ENCODE measurements at places on chromosomes 2 and 18.

GRCh38 chr2:176076796-176077195, 7.0 kb downstream of the EVX2 start:
- DNase-seq, result no peak

DNA sequence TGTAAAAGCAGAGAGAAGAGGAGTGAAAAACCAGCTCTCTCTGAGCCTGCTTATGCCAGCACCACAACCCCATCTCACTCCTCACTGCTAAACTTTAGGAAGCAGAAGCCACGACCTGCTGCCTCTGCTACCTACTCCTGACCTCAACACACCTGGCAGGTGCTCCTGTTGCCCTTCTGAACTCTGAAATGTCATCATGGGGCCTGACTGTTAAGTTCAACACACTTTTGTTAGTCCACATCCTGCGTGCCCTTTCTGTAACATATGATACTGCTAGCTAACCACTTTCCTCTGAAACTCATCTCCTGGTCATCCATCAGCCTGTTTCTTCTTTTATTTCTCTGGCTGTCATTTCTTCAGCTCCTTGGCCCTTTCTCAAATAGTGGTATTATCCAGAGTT, 118.1 kb downstream of the EPB41L3 start:
- no peak for DNase-seq

DNA sequence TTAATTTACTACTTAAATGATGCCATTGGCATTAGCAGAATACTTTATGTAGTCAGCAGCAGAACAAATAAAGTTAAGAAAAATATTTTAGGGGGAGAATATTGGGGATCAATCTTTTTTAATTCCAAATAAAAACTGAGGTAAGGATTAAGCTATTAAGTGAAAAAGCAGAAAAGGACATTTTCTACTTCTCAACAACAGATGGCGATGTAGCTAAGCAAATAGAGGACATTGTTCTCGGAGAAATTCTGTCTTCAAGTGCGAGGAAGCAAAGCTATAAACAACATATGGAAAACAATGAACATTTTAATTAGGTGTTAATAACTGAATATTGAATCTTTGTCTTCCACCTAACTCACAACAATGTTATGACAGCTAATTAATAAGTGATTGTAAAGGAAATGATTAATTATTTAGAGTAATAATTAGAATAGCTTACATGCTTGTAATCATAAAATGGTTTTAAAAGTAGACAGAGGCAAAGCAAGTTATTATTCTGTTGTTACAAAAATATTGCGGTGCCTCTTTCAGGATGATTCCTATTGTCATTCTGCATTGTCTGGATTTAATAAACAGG, 32.9 kb upstream of the CCDC93 start:
- DNase-seq, result no peak

- DNase-seq, result no peak
These were observed 307.7 kb downstream of the ARHGAP15 start for GRCh38 chr2:143436951-143437350.

- no peak for DNase-seq
These were observed 46.1 kb downstream of the CDCA7 start for GRCh38 chr2:173400760-173401159.

GRCh38 chr2:48112911-48113680, 206.8 kb upstream of the FBXO11 start:
- no peak for DNase-seq

- DNase-seq, result no peak
These were observed 25.3 kb downstream of the BABAM2 start for GRCh38 chr2:27915874-27916273.

All from stimulated activated naive CD8-positive, alpha-beta T cell treated with anti-CD3 and anti-CD28 coated beads, Interleukin-15, Interleukin-2, amounts not matched to agents 100 U/mL and 50 U/mL, for 24 hours (primary cell).